ENCODE measurements at places on chromosomes 2 and 18.

GRCh38 chr2:28633746-28634145, 117.9 kb upstream of the PPP1CB start:
- no peak for DNase-seq

- peak; percentile 45 for DNase-seq
These were observed 185.3 kb upstream of the ATP5MC3 start for GRCh38 chr2:175366815-175367214.

DNA sequence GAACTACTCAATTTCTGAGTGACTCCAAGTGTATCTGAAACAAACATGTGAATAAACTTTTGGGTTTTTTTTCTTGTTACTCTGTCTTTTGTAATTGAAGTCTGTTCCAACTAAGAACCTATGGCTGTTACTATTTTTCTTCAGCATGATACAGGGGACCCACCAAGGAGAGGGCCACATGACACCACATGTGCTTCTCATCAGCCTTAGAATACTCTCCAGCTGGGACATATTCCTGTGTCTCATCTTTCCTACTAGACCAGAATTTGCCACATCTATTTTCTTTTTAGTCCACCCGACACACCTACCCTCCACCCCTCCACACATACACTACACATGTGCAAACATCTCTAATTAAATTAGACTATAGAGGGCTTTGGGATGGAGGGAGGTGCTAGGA, 191.7 kb upstream of the NDUFV2 start:
- no peak for DNase-seq

- DNase-seq = peak; percentile 71
These were observed 361.4 kb downstream of the LNPK start for GRCh38 chr2:175640655-175641054.

DNA sequence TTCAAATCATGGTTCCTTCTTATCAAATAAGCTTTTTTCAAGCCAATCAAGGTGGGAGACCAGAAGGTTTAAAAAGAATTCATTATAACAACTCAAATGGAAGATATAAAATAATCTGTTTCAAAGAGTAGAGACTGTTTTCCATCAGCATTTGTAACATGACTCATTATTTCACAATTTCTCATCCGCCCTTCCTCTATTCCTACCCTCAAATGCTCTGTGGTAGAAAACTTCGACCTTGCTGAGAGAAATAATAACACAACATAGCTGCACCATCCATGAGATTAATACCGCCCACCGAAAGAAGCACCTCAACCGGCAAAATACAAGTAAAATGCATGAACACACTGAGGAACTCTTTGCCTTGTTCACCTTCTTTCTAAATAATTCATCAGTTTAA, 2039.2 kb upstream of the CELF4 start:
- no peak for DNase-seq

- DNase-seq = no peak
These were observed 17.6 kb downstream of the IFT172 start for GRCh38 chr2:27471961-27472360.

DNA sequence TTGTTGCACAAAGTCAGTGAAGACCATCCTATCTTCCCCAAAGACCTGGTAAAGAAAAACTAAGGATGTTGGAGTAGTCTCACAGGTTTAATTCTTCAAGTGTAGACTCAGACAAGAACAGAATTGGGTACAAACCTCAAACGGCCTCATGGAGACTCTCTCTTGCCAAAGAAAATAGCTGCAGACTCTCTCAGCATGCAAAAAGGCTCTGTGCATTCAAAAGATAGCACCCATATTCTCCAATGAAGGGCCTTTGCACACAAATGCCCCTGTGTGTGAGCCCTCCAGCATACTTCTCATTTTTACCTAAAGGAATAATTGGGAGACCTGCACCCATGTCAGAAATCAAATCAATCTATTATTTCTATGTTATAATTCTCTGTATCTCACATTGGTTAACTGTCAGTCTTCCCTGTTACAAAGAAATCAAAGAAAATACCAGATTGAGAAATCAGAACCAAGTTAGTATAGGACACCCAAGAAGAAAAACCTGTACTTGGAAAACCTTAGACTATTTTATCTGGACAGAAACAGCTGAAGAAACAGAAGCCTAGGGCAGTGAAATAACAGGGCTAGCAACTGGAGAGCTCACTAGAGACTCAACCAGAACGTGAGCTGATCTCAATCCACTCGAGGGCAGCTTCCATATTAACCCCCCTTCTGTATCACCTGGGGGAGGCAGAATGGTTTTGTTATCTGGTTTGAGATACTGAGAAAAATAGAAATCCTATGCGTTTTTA, 134.7 kb upstream of the DNAJC10 start:
- DNase-seq = no peak

- DNase-seq = peak; percentile 2
These were observed 202.9 kb downstream of the CCDC85A start for GRCh38 chr2:56386657-56387056.

DNA sequence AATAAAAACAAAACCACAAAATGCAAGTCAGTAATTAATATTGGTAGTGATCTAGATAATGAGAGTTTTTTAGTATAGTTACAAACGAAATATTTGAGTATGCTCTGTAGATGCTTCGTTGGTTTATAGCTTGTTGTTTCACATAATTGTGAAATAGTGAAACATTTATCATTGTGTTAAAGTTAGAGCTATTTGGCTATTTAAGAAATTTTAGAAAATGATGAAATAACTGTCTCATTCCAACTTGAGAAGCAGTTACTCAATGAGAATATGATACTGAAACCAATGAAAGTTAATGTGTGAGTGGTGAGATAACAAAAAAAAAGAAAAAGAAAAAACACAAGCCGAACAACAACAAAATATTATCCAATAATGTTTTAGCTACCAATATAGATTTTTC, 475.6 kb upstream of the ZEB2 start:
- DNase-seq = no peak

DNA sequence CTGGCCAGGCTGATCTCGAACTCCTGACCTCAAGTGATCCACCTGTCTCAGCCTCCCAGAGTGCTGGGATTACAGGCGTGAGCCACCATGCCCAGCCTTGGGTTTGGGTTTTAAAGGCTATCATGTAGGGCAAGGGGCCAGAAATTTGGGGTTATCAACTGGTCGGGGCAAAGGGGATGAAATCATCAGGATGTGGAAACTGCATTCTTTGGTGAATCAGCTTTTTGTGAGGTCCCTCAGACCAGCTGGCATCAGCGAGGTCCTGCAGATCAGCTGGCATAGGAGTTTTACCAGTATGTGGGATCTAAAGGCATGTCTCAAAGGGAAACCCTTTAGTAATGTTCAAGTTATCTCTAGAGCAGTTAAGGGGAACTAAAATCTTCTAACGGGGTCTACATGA, 6.4 kb upstream of the GEMIN6 start:
- no peak for DNase-seq

DNA sequence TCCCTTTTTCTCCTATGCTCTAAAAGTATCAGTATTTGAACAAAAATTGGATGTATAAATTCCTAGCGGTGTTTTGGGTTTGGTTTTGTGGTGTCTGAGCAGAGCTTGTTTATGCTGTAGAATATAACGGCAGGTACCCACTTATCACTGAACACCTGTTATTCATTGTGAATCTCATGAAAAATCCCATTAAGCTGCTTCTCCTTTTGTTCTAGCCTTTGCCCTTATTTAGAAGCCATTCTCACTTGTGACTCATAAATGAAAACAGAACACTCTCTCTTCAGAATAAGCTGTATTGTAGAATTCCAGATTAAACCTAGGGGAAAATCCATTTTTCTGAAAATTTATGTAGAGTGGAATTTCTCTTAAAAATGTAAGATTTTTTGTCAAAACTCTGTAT, 104.0 kb downstream of the PRPF40A start:
- DNase-seq = no peak

DNA sequence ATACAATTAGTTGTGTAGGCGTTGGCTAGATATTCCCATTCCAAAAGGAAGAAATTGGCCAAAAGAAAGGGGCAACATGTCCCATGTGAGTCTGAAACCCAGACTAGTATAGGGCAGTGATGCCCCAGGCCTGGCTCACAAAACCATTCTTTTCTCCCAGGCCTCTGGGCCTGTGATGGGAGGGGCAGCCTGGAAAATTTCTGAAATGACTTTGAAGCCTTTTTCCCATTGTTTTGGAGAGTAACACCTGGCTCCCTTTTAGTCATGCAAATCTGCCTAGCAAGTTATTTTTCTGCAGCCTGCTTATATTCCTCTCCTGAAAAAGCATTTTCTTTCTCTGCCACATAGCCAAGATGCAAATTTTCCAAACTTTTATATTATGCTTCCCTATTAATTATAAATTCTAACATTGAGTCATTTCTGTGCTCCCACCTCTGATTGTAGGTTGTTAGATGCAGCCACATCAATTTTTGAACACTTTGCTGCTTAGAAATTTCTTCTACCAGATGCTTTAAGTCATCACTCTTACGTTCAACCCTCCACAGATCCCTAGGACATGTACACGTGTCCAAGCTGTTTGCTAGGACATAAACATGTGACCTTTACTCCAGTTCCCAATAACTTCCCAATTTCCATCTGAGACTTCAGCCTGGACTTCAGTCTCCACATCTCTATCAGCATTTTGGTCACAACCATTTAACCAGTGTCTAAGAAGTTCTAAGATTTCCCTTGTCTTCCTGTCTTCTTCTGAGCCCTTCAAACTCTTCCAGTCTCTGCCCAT, 76.1 kb upstream of the MC4R start:
- DNase-seq = no peak

GRCh38 chr18:6951336-6952090, 166.1 kb downstream of the LAMA1 start:
- no peak for DNase-seq
